Activated CD8-positive, alpha-beta memory T cell treated with anti-CD3 and anti-CD28 coated beads, Interleukin-2, amount 50 U/mL, for 4 hours (primary cell): ENCODE measurements at places on chromosomes 1 and 21.
A peak's percentile ranks its signal among the peaks of the same experiment; 100 is the strongest.

DNA sequence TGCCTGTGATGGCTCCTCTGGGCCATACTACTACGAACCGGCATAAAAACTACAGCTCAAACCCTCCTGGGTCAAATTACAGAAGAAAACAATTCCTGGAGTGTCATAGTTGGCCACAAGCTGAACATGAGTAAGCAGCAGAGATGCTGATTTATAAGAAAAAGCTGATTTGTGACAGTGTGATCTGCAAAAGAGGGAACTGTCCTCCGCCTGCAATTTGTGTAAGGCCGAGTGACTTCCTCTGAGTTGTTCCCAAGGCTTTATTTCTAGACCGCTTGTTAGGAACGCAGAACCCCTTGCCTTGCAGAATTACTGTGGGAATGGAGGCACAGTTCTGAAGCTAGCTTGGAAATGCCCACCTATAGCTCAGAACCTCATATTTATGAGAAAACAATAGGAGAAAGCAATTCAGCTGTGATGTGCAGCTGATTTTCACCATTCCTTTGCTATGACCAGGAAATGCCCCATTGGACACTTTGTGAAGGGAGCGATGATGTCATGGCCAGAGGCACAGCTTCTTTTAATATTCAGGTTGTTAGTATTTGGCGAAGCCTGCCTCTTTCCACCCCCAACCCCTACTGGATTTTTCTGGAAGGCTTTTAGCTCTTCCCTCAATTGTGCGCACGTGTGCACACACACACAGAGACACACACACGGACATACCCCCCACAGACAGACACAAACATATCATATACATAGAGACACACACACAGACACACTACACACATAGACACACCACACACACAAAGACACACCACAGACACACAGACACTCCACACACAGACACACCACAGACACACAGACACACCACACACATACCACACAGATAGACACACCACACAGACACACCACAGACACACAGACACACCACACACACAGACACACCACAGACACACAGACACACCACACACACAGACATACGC, 47.6 kb downstream of the IER5 start:
- no peak for DNase-seq

DNA sequence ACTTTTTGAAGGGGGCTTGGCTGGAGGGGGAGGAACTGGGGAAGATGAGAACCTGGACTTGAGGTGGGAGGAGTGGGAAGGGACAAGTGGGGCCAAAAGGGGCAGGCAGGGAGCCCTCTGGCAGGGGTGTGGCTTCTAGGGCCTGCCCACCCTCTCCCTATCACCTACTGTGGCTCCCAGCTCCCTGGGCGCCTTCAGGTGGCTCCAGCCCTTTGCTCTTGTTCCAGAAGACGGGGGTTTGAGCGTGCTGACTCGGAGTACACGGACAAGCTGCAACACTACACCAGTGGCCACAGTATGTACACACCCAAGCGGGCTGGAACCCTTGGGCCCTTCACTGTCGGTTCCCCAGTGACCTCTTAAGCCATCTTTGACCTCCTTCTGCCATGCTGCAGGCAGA, 76.5 kb downstream of the LACTBL1 start:
- DNase-seq, result no peak

GRCh38 chr1:12078938-12079861, 16.1 kb downstream of the TNFRSF8 start:
- no peak for DNase-seq

DNA sequence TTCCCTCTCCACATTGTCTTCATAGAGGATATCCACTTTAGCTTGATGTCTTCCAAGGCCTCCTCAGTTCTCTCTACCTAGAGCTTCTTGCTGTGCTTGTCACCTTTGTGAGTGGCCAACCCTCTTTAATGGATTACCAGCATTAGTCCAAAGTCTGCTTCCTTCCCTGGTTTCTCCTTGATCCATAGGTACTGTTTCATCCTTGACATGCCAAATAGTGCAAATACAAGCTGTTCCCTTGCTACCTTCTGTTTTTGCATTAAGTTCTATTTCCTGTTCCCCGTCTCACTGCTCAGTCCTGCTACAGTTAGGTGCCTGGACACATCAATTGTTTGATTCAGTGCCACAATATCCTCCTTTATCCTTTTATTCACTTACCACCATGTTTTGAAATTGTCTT, 19.2 kb downstream of the MAST2 start:
- no peak for DNase-seq

DNA sequence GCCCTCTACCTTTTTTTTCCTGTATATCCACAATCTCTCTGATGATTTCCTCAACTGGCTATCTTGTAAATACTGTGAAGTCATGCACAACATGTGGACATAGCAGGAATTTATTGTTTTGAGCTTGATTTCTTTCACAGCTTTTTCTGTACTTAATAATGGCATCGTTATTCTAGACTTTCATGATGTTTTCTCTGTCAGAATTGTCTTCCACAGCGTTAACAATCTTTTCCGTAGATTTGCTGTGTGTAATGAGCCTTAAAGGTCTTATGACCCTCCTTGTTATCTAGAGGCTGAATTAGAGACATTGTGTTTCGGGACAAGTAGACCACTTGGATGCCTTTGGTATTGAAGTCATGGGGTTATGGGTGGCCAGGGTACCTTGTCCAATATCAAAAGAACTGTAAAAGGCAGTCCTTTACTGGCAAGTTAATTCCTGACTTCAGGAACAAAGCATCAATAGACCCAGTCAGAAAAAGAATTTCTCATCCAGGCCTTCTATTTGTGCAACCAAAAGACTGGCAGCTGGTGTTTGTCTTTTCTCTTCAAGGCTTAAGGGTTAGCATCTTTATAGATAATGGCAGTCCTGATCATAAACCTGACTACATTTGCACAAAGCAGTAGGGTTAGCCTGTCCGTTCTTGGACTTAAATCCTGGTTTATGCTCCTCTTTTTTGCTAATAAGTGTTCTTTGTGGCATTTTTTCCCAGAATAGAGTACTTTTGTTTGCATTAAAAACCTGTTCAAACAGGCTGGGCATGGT, 30.1 kb upstream of the CHAF1B start:
- no peak for DNase-seq

- DNase-seq, result no peak
Observed at GRCh38 chr1:23593556-23594148, 34.4 kb upstream of the ID3 start.

- peak; percentile 34 for DNase-seq
Observed at GRCh38 chr1:24641646-24642151, 1.4 kb upstream of the SRRM1 start.

DNA sequence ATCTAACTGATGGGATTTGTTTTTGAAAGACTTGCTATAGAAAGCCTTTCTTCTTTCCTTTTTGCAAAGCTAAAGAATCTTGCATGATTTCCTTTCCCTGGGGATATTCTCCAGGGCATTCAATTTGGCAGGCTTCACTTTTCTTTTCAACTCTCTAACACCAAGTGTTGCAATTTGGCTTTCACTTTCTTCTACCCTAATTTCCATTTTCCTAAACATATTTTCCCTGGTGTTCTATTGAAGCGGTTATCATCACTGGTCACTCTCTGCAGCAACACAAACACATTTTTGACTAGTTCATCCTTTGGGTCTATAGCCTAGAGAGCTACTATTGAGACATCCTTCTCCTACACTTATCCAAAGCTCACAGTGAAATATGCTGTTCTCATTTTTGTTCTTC, 424.5 kb downstream of the NEGR1 start:
- no peak for DNase-seq

DNA sequence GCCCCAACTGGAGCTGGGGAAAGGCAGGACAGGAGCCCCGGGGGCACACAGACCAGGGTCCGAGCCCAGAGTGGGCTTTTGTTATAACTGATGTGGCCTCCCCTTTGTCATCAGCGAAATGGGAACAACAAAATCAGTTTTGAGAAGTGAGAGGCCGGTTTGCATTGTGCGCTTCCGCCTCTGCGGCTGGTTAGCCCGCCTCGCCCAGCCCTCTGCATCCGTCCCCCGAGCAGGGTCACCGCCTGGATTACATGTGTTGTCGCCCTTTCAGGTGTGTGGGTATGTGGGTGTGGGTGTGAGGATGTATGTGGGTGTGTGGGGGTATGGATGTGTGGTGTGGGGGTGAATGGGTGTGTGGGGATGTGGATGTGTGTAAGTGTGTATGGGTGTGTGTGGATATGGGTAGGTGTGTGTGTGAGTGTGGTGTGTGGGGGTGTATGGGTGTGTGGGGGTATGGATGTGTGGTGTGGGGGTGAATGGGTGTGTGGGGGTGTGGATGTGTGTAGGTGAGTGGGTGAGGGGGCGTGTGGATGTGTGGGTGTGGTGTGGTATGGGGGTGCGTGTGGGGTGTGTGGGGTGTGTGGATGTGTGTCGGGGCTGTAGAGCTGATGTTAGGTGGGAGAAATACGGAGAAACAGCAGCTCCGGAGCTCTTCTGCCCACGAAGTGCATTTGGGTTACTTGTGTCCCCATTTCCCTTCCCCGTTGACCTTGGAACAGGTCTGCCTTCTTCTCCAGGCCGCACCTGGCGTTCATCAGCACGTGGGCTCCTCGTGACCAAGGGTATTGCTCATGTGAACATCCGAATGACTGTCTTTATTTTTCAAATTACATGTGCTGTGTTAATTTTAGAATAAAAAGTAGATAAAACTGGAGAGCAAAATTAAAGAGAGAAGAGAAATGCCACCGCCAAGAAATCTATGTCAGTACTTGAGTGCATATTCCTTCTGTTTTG, 67.6 kb downstream of the FHAD1 start:
- no peak for DNase-seq

GRCh38 chr1:115214098-115214497, 124.0 kb downstream of the NGF start:
- DNase-seq, result no peak

- no peak for DNase-seq
Observed at GRCh38 chr1:37009521-37009920, 24.8 kb downstream of the GRIK3 start.

GRCh38 chr1:108645564-108646184, 15.2 kb downstream of the HENMT1 start:
- DNase-seq, result no peak

DNA sequence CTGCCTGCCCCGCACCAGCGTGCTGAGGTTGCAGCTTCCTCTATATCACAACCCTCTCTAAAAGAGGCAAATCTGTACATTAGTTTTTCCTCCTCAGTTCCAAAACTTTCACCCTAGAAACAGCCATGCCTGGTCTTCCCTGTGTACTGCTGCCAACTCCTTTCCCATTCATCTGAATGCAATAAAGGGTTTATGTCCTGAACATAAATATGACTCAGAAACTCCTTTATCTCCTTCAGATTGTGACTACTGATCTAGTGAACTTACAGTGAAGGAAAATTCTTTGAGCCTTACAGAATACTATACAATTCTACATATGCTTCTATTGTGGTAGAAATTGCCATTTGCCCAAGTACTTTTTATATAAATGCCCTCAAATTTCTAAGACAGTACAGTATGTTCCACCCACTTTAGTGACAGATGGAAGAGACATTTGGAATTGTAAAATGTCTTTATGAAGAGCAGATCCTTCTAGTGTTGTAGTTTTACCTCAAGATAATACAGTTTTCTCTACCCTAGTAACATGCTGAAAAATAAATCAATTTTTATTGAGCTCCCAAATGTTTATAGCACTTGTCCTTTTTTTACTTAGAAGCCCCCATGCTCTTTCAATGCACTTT, 345.1 kb upstream of the SNX7 start:
- DNase-seq, result no peak

DNA sequence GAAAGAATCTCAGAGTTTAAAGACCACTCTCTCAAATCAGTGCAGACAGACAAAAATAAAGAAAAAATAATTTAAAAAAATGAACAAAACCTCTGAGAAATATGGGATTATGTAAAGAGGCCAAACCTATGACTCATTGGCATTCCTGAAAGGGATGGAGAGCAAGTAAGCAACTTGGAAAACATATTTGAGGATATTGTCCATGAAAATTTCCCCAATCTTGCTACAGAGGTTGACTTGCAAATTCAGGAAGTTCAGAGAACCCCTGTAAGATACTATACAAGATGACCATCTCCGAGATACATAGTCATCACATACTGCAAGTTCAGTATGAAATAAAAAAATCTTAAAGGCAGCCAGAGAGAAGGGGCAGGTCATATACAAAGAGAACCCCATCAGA, 43.7 kb upstream of the IVNS1ABP start:
- no peak for DNase-seq

DNA sequence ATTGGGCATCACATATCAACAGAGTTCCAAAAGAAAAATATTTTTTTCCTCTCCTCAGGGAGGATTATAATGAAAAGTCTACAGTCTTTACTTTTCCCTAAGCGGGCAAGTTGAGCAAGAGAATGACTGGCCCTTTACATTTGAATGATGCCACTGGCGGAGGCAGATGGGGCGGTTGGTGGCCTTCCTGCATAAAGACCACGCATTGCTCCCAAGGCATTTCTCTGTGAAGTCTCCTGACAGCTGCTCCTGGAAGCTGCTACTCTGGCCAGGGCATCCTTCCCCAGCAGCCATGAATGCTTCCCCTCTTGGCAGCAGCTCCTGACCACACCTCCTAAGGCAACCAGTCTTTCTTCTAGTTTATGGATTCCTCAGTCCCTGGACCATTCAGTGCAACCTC, 161.1 kb upstream of the RRP15 start:
- no peak for DNase-seq

GRCh38 chr1:244155661-244156060, 104.6 kb downstream of the ZBTB18 start:
- DNase-seq, result no peak

DNA sequence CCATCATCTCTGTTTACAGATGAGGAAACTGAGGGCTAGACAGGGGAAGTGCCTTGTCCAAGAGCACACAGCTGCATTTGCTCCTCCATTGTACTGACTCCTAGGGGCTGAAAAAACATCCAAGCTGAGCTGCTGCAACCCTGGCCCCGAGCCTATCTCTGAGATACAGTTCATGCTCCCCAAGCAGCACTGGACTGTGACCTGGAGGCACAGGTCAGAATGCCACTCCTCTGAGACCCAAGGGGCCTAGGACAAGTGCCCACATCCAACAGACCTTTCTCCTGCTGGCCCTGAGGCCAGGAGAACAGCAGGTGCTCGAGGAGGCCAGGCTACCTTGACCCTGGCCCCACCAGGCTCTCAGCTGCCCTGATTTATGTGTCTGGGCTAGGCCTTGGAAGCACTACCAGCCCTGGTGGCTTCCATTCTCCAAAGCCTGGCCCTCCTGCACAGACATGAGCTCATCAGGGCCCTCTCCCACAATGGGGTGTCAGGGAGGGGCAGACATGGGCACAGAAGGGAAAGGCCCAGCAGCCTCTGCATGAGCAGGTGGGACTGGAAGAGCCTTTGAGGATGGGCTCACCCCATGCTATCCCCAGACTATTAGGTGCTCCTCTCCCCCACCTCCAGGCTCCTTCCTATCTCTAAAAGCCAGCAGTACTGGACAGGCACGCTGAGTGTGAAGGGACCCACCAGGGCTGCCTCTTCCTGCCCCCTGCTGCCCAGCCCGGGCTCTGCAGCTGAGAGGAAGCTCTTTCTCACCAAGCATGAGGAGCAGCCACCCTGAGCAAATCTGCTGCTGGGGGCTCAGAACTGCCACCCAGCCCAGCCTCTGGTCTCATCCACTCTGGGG, 18.8 kb downstream of the ADGRB2 start:
- DNase-seq, result peak; percentile 52

GRCh38 chr1:36084497-36085115, 712 bp downstream of the TEKT2 start:
- no peak for DNase-seq

- no peak for DNase-seq
Observed at GRCh38 chr21:42350927-42351426, at the start of gene TFF2. Gene TFF2 (minus strand): TSS chr21:42350994. CDS start chr21:42350957, 37 bp downstream.

GRCh38 chr1:86621286-86621685, 74.4 kb downstream of the CLCA4 start:
- no peak for DNase-seq

GRCh38 chr21:39000496-39000895, 182.8 kb downstream of the PSMG1 start:
- no peak for DNase-seq

- no peak for DNase-seq
Observed at GRCh38 chr21:43287111-43287760, 118.4 kb downstream of the CRYAA start.
